ENCODE measurements at places on chromosomes 3 and 15.

DNA sequence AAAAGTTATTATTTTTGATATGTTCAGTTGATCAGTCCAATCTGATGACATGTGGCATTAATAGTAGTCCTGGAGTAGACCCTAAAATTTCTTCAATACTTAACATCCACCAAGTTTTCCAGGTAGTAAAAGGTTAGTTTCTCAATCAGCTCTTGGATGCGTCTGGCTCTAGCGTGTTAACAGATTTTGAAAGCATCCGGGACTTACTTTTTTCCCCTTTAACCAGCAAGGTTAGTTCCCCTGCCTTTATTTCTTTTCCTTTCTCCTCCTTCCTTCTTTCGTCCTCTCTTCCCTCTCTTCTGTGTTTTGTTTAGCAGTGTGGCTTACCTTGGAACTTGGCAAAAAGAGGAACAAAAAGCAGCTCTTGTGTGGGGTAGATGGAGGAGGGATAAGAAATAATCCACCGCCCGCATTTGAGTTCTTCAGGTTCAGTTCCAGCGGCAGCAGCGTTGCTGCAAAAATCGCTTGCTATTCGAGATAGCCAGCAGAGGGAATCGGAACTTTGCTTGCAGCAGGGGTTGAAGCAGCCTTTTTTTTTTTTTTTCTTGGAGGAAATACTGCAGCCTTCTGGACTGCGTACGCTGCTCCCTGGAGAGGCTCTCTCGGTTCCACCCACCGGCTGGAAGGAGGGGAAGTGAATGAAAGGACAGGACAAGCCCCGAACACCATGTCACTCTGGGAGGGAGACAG lies at the start of gene RBMS3:
RBMS3 (plus strand) TSS at position 668 of the 690 bp plus-strand sequence.
- no peak for DNase-seq

- no peak for DNase-seq
These were observed 2.2 kb upstream of the UBA3 start for GRCh38 chr3:69082361-69082760.

DNA sequence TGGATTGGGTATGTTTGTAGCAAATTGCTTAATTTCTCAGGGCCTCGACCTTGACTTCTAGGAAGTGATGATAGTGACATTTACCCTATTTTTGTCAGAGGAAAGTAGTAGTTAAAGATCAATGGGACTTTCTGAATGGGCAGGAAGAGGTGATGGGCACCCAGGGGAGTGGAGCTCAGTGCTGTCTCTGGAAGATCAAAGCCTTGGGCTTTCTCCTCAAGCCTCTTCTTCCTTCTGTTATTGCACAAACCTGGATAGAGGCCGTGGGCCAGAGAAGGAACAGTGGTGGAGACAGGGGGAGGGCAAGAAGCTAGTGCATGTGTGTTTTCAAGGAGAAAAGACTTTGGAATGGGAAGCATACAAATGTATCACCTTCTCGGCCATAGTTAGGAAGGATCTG lies 44.9 kb upstream of the EOMES start:
- DNase-seq, result no peak

DNA sequence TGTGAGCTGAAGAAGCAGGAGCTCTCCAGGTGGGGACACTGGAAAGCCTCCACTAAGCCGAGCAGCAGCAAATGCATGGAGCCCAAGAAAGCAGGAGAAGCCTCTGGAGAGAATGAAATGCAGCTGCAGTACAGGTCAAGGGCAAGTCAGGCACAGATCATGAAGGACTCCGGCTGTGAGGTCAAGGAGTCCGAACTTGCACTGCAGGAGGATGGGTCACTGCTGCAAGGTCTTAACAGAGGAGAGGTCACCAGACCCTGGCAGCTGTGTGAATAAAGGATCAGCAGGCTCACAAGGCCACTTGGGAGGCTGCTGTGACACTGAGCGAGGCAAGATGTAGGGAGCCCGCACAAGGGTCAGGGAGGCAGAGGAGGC lies 24.7 kb upstream of the SLC41A3 start:
- no peak for DNase-seq

DNA sequence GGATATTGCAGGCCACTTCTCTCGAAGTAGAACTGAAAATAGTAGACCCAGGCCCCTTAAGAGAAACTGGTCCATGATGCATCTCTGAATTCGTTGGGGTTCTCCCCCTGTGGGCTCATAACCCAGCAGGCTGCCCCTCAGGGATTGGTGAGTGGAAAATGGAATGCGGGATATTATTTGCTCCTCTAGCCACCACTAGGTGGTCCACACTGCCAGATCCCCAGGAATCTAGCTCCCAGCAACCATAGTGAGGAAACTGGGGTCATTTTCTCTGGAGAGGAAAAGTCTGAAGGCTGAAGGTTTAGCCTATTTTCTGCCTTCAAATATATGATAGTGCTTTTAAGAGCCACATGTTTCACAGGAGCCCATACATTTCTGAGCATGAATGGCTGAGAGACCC lies 6.7 kb downstream of the CX3CR1 start:
- no peak for DNase-seq

DNA sequence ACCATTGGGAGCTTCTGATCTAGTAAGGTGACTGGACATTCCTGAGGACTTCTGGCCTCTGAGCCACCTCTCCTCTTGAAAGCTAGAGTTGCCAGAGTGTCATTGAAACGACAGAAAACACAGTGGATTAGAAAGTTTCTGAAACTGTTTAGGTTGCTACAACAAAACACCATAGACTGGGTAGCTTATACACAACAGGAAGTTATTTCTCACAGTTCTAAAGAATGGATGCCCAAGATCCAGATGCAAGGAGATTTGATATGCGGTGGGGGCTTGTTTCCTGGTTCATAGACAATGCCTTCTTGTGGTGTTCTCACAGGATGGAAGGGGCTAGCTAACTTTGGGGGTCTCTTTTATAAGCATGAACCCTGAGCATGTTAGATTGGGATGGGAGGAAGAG lies 43.3 kb upstream of the ZNF385D start:
- DNase-seq, result no peak

GRCh38 chr3:195844671-195845218 lies 33.0 kb upstream of the MUC4 start:
- DNase-seq, result no peak

GRCh38 chr3:71376503-71376902 lies 207.0 kb downstream of the FOXP1 start:
- no peak for DNase-seq

DNA sequence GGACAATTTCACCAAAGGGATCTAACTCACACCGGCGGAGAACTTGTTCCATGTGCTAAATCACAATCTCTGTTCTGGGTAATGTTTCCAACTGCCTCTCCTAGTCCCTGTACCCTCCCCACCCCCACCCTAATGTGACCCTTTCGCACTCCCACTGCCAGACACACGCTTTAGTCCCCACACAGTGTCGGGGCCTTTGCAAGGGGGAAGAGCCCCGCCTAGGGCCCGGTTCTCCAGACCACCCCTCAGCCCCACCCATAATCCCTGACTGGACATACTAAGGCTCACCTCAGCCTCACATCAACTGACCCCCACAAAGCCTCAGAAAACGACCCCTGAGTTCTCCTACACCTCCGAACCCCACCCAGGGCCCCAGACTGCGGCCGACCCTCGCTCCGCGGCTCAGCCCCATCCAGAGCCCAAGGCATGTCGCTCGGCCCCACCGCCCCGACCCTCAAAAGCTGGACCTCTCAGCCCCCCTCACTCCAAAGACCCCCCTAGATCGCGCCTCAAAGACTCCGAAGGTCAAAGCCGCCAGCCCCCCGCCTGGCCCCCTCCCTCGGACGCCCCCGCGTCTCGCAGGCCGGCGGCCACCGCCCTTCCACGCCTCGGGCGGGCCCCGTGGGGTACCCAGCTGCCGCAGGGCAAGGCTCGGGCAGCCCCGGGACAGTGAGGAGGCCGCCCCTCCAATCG lies 72.0 kb upstream of the MAP4 start:
- DNase-seq, result no peak

- no peak for DNase-seq
These were observed 15.8 kb downstream of the TGM4 start for GRCh38 chr3:44890258-44890657.

GRCh38 chr15:52153900-52154895 lies 37.0 kb downstream of the GNB5 start:
- no peak for DNase-seq

- no peak for DNase-seq
These were observed 96.5 kb upstream of the TNFAIP8L3 start for GRCh38 chr15:51191072-51191670.

GRCh38 chr3:76859596-76859995 lies 180.3 kb upstream of the ROBO2 start:
- DNase-seq, result no peak

DNA sequence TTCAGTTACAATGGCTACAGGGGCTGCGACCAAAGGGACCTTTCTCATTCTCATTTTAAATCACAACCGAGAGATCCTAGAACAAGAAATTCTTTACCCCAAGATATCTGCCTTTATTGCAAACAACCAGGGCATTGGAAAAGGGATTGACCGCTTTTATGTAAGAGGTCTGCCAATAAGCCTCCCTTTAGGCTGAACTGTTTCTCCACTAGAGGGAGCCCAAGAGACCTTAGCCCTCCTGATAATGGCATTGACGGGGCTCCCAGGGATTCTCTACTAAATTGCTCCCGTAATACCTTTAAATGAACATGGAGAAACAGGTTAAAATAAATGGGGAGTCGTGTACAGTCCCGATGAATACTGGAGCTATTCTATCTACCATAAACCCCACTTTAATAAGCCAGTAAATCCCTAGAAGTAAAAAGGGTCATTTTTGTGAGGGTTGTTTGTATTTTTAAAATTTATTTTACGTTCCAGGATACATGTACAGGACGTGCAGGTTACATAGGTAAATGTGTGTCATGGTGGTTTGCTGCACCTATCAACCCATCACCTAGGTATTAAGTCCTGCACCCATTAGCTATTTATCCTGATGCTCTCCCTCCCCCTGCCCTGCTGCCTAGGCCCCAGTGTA lies 7.5 kb upstream of the IGSF10 start:
- DNase-seq, result no peak

- DNase-seq, result no peak
These were observed 126.8 kb downstream of the TGFBR2 start for GRCh38 chr3:30733209-30733608.

- no peak for DNase-seq
These were observed 323.5 kb downstream of the ERC2 start for GRCh38 chr3:56144805-56145204.

GRCh38 chr3:187678726-187679268 lies 8.6 kb upstream of the SST start:
- no peak for DNase-seq

- peak; percentile 29 for DNase-seq
These were observed 3.6 kb downstream of the PDIA3 start for GRCh38 chr15:43749690-43750345.

DNA sequence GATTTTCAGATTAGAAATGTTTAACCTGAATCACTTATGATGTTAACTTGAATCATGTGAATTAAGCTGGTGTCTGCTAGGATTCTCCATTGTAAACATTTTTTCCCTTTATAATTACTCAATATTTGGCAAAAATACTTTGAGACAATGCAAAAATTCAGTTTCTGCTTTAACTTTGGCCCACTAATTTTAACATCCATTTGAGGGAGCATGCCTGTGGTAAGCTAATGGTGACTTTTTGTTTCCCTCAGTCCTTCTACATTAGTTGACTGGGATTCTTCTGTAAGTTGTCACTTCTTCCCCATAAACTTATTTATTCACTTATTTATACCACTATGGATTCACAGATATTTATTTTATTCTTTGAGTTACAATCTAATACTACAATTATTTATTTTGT lies 59.3 kb downstream of the PIK3R4 start:
- no peak for DNase-seq

- DNase-seq, result no peak
These were observed 52.1 kb upstream of the TLE3 start for GRCh38 chr15:70149667-70150404.

- no peak for DNase-seq
These were observed 10.6 kb downstream of the ST6GAL1 start for GRCh38 chr3:186940967-186941366.

DNA sequence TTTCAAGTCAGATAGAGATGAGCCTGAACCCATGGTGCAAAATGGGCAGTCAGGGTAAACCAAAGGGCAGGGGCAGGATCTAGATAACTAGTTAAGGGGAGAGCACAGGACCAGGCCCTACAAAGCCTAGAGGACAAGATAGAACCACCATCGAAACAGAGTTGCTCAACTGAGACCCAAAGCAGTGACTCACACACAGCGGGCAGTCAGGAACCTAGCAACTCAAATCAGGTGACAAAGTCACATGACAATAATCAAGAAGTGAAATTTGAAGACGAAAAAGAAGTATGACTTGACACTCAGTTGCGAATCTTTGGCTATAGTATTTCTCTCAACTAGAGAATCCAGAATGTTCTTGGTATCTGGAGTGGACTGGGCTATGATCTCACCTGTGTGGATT lies 136.0 kb upstream of the PTPRG start:
- DNase-seq, result no peak

Data from stimulated activated CD4-positive, alpha-beta T cell treated with anti-CD3 and anti-CD28 coated beads, Interleukin-12 subunit alpha, Interleukin-12 subunit beta, amount 100 ng/mL, for 24 hours (primary cell).